ENCODE measurements at places on chromosomes 16 and 17.

DNA sequence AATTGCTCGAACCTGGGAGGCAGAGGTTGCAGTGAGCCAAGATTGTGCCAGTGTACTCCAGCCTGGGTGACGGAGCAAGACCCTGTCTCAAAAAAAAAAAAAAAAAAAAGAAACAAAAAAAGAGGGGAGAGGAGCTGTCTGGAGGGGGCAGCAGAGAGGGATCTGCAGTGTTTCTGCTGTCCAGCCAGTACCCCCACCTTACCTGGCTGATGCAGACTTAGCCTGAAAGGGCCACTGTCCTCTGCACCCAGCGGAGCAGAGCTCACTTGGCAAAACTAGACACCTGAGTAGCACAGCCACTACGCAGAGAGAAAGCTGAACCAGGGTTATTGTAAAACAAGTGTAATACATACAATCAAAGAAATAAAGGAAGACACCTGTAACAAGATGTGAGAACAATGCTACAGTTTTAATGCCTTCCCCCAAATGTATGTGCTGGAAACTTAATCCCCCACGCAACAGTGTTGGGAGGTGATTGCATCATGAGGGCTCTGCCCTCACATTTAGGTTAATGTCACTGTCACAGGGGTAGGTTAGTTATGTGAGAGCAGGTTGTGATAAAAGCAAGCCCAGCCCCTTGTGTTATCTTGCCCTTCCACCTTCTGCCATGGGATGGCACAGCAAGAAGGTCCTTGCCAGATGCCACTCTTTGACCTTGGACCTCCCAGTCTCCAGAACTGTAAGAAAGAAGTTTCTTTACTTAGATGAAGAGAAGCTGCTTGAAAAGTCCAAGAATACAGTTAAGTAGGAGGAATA lies 211.2 kb downstream of the RPTOR start:
- DNase-seq, result no peak

- DNase-seq, result peak; percentile 51
These were observed 3.4 kb downstream of the MYO18A start for GRCh38 chr17:29176558-29177351.

DNA sequence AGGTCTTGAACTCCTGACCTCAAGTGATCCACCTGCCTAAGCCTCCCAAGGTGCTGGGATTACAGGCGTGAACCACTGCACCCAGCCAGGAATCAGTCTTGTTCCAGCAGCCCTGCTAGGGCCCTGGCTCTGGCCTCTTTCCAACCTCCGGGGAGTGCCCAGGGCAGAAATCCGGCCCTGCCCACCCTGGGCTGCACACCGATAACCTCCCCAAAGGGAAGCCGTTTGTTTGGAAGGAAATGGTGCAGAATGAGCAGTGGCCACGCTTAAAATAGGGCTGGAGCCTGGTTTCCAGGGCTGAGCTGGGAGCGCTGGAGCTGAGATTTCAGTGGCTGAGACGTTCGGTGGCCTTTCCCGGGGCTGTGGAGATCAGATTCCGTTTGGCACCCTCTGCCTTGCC lies 17.8 kb upstream of the EMP2 start:
- DNase-seq, result no peak

DNA sequence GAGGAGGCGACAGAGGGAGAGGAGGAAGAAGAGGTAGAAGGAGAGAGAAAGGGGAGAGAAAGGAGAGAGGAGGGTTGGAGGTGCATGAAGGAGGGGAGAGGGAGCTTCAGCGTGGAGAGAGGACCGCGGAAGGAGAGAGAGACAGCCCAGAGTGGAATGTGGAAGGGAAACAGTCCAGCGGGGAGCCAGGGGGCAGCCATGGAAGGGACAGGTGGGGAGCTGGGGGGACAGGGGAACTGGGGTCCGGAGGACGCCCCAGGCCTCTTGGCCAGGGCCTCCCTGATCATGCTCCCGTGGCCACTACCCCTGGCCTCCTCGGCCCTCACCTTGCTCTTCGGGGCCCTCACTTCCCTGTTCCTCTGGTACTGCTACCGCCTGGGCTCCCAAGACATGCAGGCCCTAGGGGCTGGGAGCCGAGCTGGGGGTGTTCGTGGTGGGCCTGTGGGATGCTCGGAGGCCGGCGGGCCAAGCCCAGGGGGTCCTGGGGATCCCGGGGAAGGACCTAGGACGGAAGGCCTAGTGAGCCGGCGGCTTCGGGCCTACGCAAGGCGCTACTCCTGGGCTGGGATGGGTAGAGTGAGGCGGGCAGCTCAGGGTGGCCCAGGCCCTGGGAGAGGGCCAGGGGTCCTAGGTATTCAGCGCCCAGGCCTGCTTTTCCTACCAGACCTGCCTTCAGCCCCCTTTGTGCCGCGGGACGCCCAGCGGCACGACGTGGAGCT lies 759 bp downstream of the ASPHD1 start:
- no peak for DNase-seq

DNA sequence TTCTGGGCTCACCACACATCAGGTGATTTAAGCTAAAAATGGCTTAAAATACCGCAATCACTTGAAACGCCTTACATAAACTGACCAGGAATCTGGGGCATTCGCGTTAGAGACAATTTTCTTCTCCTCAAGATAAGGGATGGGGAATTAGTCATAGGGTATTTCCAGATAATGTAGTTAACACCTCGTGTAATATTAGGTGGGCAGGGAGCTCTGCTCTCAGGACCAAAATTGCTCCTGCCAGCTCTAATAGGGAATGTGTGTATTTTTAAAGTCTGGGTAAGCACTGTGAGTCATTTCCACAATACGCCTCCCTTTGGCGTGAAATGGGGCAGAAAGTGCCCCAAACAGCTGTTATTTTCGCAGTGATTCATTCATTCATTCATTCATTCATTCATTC lies 408.6 kb downstream of the MAF start:
- DNase-seq, result no peak

- no peak for DNase-seq
These were observed 63.8 kb downstream of the MFSD11 start for GRCh38 chr17:76801706-76802105.

GRCh38 chr17:71180801-71181385 lies 939.9 kb upstream of the SOX9 start:
- no peak for DNase-seq

- DNase-seq, result no peak
These were observed 69.0 kb downstream of the ANKFN1 start for GRCh38 chr17:56222255-56222654.

DNA sequence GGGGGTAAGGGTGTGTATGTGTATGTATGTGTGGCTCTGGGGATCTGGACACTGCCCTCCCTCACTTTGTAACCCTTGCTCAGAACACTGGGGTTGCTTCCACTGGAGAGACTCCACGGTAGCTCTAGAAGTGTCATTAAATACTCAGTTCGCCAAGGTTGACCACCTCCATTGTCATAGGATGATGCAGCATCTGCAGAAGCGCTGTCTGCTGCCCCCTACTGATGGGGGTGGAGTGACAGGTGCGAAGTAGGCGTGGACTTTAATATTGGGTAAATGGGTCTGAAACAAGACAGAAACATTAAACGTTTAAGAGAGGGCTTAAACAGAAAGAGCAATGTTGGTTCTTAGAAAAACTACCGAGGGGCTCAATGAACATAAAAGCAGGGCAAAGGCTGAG lies 35.5 kb upstream of the STAC2 start:
- DNase-seq, result no peak

DNA sequence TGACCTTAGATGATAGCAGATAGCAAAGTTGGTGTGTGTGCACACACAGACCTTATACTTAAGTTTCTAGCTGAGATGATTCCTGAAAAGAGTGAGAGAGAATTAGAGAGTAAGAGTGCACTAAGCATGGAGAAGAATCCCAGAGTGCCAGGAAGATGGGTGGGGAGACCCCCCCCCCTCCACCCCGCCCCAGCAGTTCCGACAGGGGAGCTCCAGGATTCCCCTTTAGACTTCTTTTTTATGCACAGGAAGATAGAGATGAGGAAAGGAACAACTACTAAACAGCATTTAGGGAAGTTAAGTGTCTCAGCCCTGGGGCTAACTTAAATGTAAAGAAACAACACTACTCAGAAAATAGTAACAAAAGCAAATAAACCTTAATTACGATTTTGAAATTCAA lies 878.0 kb upstream of the GOT2 start:
- no peak for DNase-seq

DNA sequence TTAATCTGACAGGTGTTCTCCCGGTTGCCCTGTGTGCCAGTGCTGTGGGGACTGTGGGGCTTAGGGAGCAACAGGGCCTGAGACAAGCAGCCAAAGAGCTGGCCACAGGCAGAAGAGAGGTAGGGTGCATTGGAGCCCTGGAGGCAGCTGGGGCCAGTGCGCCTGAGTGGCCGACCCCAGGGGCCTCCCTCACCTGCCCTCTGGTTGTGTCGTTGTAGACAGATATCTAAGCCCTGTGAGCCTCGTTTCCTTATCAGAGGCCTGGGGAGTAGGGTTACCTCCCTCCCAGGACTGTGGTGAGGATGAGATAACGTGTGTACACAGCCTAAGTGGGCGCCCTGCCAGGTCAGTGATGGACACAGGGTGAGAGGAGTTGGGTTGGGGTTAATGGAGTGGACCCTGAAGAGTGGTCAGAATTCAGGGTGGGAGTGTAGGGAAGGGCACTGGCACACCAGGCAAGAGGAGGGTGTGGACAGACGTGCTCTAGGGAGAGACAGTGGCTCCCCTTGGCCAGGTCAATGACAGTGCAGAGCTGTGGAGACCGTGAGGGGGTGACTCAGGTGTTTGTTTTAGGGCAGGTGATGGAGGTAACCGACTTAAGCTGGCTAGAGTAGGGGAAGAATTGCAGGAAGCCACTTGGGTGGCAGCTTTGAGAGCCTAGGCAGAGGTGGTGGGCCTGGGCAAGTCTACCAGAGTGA lies 3.4 kb downstream of the NARF start:
- no peak for DNase-seq

GRCh38 chr17:45307290-45308015 lies 9.4 kb downstream of the MAP3K14 start:
- DNase-seq, result no peak

DNA sequence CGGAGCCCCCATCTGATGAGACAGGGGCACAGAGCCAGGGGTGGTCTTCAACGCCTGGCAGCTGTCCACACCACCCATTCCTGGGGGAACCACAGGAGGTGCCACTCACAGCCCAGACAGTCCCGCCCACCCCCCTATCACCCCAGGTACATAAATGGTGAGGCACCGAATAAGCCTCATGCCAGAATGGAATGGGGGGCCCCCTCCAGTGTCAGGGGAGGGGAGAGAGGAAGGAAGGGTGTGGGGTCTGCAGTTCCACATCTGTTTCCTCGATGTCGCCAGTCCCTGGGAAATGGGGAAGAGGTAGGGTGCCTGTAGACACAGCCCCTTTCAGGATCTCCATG lies 1.7 kb downstream of the TMC6 start:
- DNase-seq, result no peak

- peak; percentile 34 for DNase-seq
These were observed 621 bp upstream of the CSHL1 start for GRCh38 chr17:63911657-63912100.

DNA sequence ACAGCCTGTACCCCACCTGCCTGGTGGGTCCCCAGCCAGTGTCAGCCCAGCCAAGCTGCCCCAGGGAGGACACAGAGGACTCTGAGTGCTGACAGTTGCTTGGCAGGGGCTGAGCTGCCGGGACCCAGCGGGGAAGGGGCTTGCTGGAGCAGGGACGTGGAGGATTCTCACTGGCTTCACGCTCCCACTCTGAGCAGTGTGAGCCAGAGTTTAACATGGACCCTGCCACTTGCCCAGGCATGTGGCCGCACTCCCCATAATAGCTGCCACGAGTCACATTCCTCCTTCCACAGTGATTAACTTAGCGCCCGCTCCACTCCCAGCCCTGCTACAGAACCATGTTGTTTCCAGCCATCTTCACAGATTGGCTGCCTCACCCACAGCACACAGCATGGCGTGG lies 31.2 kb downstream of the SREBF1 start:
- DNase-seq, result no peak

GRCh38 chr16:67881621-67882161 lies 3.0 kb upstream of the NRN1L start:
- no peak for DNase-seq

DNA sequence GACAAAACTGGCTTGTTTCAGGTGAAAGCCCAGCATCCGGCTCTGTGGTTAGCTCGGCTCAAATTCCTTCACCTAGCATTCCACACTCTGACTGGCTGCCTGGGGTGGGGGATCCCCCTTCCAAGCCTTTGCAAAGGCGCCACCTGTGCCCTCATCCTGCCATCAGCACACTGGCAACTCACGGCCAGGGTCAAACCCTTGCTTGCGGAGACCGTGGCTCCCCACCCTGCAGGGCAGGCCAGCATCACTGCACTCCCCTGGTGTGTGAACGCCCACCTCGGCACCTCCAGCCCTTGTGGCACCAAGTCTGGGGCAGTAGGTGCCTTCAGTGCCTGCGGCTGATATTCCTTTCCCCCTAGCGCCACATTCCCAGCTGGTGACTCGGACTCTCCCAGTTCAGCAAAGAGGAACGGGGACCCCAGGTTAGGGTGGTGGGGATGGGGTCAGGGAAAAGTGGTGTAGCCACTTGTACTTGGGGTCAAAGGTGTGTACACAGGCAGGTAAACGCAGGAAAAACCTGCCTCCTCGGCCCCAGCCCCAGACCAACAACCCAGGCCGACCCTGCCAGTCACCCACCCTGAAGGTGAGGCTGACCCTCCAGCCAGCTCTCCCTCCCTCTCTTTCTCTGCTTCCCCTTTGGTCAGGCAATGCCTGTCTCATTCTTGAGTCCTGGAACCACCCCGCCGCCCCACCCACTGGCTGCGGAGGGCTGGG lies 1.1 kb downstream of the FLII start:
- no peak for DNase-seq

DNA sequence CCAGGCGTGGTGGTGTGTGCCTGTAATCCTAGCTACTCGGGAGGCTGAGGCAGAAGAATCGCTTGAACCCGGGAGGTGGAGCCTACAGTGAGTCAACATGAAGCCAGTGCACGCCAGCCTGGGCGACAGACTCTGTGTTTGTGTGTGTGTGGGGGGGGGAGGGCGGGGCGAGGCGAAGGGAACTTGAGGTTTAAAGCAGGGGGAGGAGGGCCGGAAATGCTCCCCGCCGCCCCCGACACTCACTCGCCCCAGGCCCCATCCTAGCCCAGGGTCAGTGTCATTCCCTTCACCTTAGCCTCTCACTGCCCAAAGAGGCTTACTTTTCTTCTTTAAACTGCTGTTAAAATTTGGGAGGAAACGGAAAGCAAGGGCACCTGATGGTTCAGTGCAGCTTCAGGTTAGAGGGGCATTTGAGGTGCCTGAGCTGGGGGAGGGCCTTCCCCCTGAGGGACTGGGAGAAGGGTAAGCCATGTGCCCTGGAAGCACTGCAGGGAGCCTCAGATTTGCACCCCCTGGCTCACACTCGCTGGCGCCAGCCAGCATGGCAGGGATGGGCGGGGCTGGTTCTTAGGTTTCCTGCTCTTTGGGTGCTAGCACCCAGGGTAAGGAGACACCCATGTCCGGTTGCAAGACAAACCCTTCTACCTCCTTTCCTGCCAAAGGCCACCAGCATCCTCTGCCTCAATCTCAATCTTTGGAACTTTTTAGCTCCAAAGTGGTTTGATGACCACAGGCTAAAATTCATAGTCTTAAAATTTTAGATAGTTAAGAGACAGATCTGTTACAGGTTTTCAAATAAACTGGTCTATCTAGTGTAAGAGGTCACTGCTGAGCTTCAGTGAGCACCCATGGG lies 2.2 kb upstream of the LIMD2 start:
- DNase-seq, result peak; percentile 38

- no peak for DNase-seq
These were observed 78.9 kb downstream of the IRX5 start for GRCh38 chr16:55009581-55009980.

Data from T-helper 2 cell (primary cell).